ENCODE measurements at places on chromosomes 4 and X.

GRCh38 chr4:76429636-76430035, 5.4 kb upstream of the SHROOM3 start:
- DNase-seq = no peak

DNA sequence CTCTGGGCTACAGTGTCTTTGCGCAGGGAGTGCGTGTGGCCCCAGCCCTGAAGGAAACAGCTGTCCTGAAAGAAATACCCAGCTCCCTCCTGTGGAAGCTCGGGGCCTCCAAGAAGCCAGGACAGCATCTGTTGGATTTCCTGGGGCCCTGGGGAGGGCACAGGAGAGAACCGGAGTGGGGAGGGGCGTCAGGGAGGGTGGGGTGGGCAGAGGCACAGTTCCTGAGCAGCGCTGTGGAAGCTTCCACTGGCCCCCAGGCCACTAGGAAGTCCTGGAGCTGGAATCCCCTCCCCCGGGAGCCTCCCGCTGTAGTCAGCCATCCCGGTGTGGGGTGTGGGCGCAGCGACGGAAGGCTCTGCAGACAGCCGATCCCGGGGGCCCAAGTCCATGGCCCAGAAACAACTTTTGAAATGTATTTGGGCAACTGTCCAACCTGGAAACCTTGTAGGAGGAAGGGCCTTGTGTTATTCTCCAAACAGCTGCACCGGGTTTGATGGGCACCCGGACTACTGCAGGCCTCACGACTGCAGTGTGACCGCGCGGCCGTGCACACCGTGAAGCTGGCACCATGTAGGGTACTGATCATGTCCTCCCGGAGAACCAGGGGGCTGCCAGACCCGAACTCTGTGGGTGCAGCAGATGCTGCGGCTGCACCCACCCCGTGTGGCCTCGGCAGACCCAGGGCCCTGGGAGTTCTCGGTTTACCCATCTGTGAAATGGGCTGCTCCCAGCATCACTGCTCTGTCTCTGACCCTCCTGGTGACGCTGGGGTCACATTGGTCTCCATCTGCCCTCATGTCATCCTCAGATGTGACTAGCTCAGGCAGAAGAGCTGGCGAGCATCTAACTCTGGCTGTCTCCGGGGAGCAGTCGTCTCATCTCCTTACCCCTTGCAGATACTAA, 68.5 kb upstream of the HMX1 start:
- no peak for DNase-seq

DNA sequence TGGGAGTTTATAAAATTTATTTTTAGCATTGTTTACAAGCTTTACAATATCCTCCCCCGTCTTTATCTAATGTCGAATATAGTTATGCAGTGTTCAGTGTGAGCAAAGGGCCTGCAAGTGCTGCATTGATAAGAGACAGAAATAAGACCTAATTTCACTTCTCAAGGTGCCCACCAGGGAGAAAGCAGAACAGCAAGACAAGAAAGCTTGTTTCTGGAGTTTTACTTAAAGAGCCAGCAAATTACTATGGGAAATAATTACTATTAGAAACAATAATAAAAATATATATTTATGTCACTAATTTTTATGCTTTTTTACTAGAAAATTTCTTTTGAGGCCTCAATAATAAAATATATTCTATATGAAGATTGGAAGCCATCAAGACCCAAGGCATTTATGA, 2677.7 kb downstream of the ARAP2 start:
- no peak for DNase-seq

- DNase-seq = peak; percentile 81
These were observed 19.5 kb downstream of the UTP14A start for GRCh38 chrX:129925305-129926092.

DNA sequence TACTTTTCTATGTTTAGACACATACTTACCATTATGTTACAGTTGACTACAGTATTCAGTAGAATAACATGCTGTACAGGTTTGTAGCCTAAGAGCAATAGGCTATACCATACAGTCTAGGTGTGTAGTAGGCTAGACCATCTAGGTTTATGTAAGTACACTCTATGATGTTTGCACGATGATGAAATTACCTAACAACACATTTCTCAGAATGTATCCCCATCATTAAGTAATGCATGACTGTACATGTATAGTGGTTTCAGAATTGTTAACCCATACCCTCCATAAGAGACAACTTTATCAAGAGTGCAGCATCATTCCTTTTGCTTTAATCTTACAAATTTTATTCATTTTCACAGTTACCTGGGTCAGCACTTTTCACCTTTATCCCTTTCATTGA, 126.8 kb downstream of the CLCN5 start:
- no peak for DNase-seq

DNA sequence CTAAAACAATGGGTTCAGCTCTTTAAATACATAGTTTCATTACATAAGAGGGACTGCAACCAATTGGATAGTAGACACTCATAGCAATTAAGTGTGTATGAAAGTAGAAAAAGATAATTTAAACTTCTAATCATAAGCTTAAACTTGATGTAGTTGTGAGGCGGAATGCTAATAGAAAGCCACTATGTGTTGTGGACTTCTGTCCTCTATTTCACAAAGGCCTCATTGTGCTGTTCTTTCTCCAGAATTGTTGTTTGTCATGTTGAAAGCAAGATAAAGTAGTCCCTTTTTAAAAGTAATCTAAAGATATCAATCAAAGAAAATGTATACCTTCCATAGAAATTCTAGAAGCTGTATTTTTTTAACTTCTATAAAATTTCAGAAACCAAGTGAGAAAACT, 329.4 kb downstream of the KLHL4 start:
- DNase-seq = no peak

GRCh38 chr4:119627267-119628255, 1.0 kb downstream of the PDE5A start:
- peak; percentile 50 for DNase-seq

DNA sequence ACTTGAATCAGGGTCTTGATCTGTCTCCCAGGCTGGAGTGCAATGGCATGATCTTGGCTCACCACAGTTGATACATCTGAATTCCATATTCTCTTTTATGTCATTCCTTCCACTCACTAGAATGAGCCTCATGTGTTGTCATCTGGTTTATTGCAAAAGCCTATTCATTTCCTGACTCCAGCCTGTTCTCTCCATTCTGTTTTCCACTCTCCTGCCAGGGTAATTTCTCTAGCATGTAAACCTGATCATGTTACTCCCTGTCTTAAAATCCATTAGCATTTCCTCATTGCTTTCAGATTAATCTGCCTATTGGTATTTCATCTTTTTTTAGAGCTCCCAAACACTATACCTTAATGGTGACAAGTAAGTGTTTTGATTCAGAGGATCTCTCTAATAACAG, 4.3 kb upstream of the DDX60L start:
- DNase-seq = no peak

DNA sequence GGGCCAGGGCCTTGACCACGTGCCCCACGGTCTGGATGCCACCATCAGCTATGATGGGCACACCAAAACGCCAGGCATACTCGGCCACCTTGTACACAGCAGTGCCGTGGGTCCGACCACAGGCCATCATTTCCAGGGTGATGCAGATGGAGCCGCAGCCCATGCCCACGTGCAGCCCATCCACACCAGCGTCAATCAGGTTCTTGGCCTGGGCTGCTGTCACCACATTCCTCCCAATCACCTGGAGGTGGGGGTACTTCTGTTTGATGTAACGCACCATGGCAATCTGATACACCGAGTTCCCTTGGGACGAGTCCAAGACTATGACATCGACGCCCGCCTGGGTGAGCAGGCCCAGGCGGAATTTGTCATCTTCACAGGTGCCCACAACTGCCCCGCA, 221.2 kb upstream of the ATP6AP2 start:
- DNase-seq = no peak

GRCh38 chrX:33415459-33415858, 204.1 kb upstream of the DMD start:
- no peak for DNase-seq

- no peak for DNase-seq
These were observed 5.9 kb downstream of the TREX2 start for GRCh38 chrX:153439977-153440376.

DNA sequence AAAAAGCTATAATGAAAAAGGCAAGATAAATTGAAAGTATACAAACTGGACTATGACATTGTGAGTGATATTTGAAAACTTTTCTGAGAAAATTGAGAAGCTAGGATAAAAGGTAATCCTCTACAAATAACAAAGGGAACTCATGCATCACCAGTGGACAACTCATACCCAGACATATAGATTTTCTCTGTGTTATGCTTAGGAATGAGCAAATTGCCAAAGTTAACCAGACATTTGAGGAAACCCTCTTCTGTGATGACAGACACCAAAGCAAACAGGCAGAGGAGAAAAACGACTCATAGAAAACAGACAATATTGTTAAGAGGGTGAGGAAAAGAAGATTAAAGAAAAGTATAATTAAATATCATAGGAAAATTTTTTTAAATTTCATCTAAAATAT, 186.5 kb downstream of the MAB21L2 start:
- no peak for DNase-seq

DNA sequence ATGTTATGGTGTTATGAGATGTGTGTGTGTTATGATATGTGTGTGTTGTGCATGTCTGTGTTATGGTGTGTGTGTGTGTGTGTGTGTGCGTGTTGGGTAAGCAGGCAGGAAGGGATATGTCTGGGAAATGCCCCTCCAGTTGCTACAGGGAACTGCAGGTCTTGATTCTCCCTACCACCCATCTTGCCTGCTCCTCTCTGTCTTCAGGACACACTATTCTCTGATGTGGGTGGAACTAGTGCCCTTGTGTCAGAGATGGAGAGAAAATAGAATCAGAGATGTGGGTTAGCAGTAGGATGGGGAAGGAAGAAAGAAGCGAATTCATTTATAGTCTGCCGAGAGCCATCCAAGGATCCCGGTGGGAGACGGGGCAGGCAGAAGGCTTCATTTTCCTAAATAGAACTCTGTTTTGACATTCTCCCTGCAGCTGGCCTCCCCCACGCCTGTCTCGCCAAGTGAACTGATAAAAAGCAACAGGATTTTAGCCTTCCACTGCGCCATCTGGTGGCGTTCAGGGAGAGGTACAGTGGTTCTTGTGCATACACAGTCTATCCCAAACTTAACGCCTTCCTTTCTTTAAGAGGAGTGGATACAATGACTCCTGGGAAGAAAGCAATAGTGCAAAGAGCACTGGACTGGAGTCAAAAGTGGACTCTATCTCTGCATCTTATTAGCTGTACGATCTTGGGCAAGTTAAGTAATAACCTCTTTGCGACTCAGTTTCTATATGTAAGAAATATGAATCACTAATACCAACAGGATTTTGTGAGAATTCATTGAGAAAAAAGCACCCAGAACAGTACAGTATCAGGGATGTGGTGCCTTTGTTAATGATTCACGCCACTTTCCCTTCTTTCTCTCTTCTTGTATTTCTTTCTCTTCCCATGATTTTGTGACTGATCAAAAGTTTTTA, 14.1 kb upstream of the MGST2 start:
- peak; percentile 64 for DNase-seq

DNA sequence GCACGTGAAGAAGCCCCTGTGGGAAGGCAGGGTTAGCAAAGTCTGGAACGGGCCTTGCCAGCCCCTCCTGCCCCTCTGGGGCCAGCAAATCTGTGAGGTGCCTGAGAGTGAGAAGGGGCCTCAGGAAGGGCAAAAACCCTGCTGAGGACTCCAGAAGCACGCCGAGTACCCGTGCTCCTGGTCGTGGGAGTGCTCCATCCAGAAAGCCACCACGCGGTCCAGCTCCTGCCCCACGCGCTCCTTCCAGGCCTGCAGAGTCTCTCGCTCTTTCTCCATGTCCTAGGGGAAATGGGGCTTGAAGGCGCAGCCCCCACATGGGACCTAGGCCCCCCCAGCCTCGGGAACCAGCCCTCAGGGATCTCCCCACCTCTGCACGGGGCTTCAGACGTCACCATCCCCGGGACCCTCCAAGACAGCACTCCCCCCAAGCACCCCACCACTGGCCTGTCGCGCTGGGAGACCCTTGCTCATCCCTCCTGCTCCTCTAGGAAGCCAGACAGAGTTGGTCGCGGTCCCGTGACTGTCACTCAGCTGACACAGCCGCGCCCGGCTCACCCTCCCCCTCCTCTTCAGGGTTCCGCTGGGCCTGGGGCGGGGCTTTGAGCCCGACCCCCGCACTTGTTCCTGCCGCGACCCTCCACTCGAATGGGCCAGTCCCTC, at the start of gene RENBP:
Gene RENBP (minus strand): TSS at position 504 of the 660 bp plus-strand sequence. CDS start 33 bp downstream, at position 471.
- peak; percentile 42 for DNase-seq

GRCh38 chr4:14087459-14087858, 459.9 kb upstream of the BOD1L1 start:
- no peak for DNase-seq

GRCh38 chr4:158670975-158671664, 567 bp downstream of the C4orf46 start:
- DNase-seq = peak; percentile 67

DNA sequence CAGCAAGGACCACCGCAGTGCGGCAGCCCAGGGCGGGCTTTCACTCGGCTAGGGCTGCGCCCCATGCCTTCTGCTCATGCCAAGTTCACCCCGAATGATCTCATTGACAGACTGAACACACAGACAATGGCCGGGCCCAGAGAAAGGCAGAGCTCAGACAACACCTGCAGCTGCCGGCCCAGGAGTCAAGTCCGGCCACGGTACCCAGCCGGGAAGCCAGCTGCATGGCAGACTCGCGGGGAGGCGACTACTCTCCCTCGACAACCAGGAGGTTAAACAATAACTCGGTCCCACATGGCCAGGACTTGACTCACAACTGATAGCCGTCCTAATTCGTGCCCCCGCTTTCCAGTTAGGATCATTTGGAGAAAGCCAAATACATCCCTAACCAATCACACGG, 50.4 kb downstream of the ABLIM2 start:
- DNase-seq = no peak

GRCh38 chr4:117383468-117383867, 298.1 kb upstream of the TRAM1L1 start:
- DNase-seq = no peak

- no peak for DNase-seq
These were observed 11.5 kb downstream of the PRPS2 start for GRCh38 chrX:12802741-12803140.

DNA sequence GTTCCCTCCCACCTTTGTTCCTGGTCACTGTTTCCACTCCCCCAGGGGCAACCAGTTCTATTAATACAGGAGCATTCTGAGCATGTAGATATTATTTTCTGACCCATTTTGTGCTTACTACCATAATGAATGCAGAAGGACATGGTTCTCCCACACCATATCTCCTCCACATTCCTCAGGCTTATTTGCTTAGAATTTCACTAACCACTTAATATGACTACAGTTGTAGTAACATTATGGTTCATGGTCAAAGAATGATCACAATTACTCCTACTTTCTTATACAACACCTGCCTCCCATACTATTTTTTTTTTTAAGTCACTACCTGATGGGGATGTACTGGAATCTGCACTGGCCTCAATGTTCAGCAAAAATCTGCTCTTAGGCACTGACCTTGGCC, 7.5 kb upstream of the FAM184B start:
- DNase-seq = no peak

DNA sequence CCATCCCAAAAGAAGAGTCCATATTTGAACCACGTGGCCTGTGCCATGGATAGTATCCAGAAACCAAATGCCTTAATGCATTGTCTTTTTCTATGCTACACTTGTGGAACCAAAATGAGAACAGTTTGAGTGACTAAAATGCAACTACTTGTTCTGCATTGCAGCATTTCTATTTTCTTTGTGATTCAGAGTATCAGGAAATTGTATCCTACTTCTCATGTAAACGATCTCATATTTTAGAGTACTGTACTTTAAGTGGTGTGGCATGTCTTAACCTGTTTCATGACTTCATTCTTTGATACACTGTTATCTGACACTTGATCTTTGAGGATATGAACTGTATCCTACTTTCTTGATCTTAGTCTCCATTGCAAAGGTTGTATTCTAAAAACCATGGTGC, 167.2 kb upstream of the WDR1 start:
- no peak for DNase-seq

GRCh38 chrX:129736491-129736890, 2.3 kb upstream of the XPNPEP2 start:
- DNase-seq = no peak
